Right hindlimb (tissue), 1 donor: ENCODE measurements at places on chromosomes 7 and 10.

GRCh38 chr7:32479574-32480200 lies 10.5 kb downstream of the LSM5 start:
- DNase-seq = peak; percentile 21

- DNase-seq = no peak
Measured at GRCh38 chr10:121418126-121418777, 180.0 kb downstream of the FGFR2 start.

DNA sequence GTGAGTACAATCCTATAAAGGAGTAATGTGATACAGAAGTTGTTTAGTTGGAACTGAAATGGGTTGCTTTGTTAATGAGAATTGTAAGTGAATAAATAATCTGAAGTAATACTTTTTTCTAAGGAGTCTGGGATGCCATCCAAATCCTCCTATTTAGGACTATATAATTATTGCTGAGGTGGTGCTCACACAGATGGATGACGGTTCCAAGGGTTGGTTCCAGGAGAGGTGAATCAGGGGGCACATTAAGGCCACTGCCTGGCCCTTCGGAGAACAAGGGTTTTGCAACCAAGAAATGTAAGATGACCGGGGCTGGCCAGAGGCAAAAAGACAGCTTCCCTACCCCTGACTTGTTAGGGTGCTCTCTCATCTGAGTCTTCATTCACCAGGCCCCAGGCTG lies 352.7 kb downstream of the PHTF2 start:
- no peak for DNase-seq

DNA sequence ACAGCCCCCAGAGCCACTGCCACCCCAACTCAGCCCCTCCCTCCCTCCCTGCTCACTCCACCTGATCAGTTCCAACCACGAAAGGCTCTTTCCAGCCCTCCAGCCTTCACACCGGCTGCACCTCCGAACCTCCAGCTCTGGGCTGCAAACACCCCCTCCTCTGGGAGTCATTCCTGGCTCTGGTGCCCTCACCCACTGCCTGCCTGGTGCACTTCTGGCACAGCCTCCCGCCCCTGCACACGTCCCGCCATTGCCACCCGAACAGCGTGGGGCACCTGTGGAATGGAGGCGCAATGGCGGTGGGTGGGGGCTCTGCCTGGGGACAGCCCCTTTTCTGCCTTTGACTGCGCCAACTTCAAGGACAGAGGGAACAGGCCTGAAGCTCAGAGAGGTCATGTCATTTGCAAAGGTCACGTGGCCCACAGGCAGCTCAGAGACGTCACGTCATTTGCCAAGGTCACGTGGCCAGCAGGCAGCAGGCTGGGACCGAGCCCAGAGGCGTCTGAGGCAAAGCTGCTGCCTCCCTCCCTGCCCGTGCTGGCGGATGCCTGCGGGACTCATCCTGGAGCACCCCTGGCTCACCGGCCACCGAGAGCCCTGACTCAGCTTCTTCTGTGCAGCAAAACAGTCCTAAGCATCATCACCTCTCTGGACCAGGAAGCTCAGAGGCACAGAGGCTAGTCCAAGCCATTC lies 76.0 kb upstream of the DNAAF5 start:
- DNase-seq = no peak

GRCh38 chr7:158252837-158253669 lies 334.6 kb downstream of the PTPRN2 start:
- DNase-seq = no peak

- DNase-seq = no peak
Measured at GRCh38 chr10:116110736-116111135, 162.3 kb downstream of the GFRA1 start.

DNA sequence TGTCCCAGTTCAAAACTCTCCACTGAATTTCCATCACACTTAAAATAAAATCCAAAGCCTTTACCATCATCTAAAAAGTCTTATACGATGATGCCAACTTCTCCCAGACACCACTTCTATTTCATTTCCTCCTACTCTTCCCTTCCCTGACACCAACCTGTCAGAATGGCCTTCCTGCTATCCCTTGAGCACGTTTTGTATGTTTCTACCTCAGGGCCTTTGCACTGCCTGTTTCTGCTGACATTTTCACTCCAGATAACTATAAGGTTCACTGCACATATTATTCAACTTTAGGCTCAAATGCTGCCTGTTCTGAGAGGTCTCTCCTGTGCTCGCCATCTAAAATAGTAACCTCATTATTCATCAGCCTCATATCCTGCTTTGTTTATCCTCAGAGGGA lies 269.6 kb downstream of the HTR7 start:
- DNase-seq = no peak

- no peak for DNase-seq
Measured at GRCh38 chr7:18157233-18157632, 129.6 kb upstream of the PRPS1L1 start.

- no peak for DNase-seq
Measured at GRCh38 chr10:4353964-4354363, 472.0 kb upstream of the AKR1E2 start.

GRCh38 chr10:130867446-130868194 lies 443.9 kb downstream of the TCERG1L start:
- DNase-seq = no peak

- peak; percentile 86 for DNase-seq
Measured at GRCh38 chr7:158863611-158864506, 7.5 kb downstream of the DYNC2I1 start.

DNA sequence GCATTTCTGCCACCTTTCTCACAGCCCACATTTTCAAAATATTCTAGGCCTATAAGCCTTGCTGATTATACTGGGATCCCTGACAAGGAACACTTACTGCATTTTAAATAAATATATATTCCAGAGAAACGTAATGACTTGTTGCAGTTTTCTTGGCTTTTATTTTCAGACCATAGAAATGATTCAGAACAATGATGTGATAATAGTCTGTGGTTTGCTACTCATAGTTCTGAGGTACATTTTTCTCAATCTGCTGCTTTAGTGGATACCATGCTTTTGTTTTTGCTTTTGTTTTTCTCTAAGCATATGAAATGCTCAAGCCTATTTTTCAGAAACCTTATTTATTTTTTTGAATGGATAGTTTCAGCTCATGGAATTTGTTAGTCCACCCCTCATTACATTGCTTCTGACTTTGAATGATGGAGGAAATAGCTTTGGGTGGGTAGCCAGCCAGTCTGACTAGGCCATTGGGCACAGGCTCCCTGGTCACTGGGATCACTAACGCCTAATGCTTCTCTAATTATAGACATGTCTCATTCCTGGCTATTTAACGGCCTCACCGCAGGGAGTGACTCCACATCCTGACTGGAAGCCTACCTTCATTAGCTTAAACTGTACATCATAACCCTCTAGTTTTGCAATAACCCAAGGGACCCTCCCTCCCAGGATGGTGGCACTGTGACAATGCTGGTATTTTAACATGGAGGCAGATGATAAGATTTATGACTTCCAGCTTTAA lies 66.1 kb downstream of the MBL2 start:
- no peak for DNase-seq

DNA sequence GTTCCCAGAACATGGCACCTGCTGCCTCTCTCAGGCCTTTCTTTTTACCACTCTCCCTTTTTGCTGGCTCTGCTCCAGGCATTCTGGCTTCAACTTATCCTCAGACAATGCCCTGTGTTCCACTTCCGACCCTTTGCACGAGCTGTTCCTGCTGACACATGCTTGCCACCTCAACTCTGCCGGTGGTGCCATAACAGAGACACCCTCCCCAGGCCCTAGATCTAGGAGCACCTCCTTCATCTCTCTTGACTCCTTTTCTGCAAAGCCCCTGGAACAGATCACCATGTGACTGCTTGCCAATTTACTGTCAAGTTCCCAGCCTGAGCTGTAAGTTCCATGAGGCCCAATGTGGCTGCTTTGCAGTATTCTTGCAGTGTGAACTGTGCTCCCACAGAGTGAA lies 256.0 kb upstream of the MKI67 start:
- DNase-seq = no peak

GRCh38 chr10:34811126-34811967 lies 3.7 kb downstream of the PARD3 start:
- no peak for DNase-seq

GRCh38 chr7:29013082-29013695 lies 55.1 kb upstream of the TRIL start:
- no peak for DNase-seq

GRCh38 chr7:75531359-75531821 lies 39.3 kb downstream of the SPDYE5 start:
- no peak for DNase-seq

DNA sequence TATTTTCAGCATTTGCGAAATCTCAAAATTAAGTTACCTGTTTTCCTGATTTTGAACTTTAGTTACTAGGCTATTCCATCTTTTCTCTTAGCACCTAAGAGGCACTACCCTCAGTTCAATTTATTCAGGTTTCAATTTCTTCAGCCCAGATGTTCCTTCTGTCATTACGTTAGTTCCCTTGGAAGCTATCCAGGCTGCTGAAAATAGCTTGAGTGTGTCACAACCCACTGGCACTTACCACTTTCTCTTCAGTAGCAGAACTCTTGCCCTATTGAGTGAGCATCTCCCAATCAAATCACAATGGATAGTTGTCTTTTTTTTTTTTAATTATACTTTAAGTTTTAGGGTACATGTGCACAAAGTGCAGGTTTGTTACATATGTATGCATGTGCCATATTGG lies 332.7 kb upstream of the LRGUK start:
- DNase-seq = no peak

GRCh38 chr7:157907091-157907490 lies 570.3 kb downstream of the DNAJB6 start:
- no peak for DNase-seq

- no peak for DNase-seq
Measured at GRCh38 chr7:17870406-17870805, 69.9 kb downstream of the SNX13 start.

DNA sequence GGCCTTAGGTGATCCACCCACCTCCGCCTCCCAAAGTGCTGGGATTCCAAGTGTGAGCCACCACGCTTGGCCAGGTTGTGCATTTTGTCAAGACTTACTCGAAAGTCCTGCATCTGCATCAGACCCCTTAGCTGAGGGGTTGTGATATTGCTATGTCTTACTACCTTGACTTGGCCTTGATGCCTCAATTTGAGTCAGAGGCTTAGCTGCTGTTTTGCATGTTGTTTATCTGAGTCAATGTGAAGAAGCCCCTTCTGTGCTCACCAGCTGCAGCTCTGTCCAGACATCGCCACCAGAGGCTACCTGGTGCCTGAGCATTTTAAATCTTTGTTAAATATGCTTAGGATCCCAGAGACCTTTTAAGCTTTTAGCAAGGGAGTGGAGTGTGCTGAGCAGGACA lies 18.1 kb downstream of the UBE2D4 start:
- DNase-seq = no peak

- no peak for DNase-seq
Measured at GRCh38 chr7:152869677-152870051, 110.1 kb downstream of the ACTR3B start.

GRCh38 chr7:66930341-66930740 lies 9.3 kb downstream of the TMEM248 start:
- DNase-seq = no peak

GRCh38 chr10:102683736-102684135 lies 30.5 kb downstream of the ARL3 start:
- no peak for DNase-seq

- no peak for DNase-seq
Measured at GRCh38 chr10:105691811-105692210, 1050.7 kb downstream of the SORCS3 start.

DNA sequence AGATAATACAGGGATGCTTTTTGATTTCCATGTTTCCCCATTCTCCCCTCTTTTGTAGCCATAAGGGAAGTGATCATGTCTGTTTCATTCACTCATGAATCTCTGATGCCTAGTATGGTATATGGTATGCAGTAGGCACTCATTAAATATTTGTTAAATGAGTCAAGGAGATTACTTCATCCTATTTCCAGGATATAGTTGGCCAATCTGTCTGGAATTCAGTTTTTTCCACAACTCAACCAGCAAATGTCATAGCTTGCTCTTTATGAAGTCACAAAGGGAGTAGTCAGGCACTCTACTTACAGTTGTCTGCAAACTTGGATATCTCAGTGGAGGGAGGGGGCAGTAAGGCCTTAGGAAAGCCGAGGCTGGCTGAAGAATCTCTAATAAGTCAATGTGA lies 853.6 kb downstream of the LRMDA start:
- DNase-seq = no peak

DNA sequence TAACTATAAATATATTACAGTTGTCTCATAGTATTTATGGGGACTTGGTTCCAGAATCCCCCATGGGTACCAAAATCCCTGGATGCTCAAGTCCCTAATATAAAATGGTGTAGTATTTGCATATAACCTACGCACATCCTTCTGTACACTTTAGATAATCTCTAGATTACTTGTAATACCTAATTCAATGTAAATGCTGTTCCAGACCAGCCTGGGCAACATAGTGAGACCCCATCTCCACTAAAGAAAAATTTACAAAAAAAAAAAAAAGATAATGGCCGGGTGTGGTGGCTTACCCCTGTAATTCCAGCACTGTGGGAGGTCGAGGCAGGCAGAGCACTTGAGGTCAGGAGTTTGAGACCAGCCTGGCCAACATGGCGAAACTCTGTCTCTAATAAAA lies 17.4 kb upstream of the GNA12 start:
- DNase-seq = no peak

- no peak for DNase-seq
Measured at GRCh38 chr10:112585126-112585525, 138.1 kb downstream of the VTI1A start.

DNA sequence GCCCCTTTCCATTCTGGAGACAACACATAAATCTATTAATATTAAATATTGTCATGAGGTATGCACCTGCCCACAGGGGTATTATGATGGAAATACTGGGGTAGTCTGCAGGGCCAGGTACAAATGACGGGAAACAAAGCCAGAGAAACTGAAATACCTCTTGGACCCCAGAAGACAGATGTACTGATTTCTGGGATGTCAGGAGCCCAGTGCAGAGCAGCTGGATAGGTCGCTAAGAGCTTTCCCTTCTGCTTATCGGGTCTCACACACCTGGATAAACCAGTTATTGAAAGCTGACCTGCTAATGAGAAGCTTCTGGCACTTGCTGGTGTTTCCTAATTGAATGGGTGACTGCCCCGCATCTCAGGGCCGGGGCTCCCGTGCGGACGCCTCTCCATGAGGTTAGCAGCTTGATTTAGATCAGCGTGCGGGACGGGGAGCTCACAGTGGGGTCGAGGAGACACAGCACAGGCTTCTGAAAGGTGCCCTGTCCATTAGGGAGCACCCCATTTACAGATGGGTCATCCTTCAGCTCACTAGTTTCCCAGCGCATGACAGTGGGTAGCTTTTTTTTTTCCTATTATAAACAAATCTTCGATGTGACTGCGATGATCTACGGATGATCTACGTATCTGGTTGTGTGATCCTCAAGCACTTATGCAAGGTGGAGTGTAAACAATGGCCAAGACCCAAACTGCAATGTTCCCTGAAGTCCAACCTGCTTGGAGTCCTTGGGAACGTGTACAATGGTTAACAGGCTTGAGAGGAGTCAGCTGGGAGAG lies 1.5 kb upstream of the INSIG1 start:
- DNase-seq = no peak

DNA sequence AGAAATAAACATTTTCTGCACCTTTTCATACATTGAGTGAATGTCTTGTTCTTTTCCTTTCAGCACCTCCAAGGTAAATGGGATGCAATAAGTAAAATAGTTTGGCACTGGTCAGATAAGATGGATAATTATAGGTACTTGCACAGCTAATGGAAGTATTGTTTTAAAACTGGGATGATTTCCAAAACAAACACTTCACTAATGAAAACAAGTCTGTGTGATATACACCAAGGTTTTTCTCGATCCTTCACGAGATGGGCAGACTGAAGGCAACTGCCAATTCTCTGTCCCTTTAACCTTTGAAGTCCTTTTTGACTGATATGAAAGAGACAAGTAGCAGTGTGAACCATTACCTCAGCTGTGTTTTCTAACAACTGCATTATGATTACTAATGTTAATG lies 423.8 kb downstream of the GFRA1 start:
- no peak for DNase-seq

GRCh38 chr7:155893176-155893575 lies 80.9 kb upstream of the SHH start:
- DNase-seq = no peak
